ENCODE measurements at places on chromosomes 7 and 10.

DNA sequence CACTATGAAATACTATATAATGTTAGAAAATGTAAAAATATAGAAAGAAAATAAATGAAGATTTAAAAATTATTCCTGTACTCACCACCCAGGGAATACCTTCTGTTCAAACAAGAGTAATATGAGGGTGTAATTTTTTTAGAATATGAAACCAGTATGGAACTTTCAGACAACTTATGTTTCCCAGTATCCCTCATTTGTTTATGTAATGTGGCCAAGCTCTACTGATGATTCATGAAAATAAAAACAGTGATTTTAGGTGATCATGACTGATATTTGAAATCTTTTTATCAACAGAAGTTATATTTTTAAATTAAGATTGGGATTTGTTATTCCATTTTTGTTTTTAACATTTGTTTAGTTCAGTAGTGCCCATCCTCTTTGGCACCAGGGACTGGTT, 18.8 kb downstream of the SLK start:
- no peak for DNase-seq

- DNase-seq = no peak
Observed at GRCh38 chr10:22681783-22682183, 32.6 kb downstream of the PIP4K2A start.

- no peak for DNase-seq
Observed at GRCh38 chr10:110655320-110655719, 11.2 kb downstream of the RBM20 start.

- DNase-seq = no peak
Observed at GRCh38 chr7:134932707-134933370, 53.5 kb upstream of the AGBL3 start.

DNA sequence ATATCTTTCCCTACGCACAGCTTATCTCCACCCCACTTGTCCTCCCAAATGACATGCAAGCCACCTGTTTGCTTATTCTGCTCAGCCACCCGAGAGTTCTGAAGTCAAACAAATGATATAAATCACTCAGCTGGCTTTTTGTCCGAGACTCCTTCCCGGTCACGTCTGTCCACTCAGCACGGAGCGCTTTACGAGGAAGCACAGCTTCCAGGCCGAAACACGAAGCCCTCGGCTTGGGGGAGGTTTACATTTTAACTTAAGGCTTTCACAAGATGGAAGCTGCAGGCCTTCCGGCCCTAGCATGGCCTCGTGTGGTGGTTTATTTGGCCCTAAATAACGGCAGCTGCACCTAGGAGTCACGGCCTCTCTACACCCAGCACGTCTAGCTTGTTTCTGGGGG, 60.1 kb upstream of the GNA12 start:
- no peak for DNase-seq

Measured in AG04450 (cell line).